ENCODE measurements at places on chromosomes 12 and 14.

- DNase-seq: no peak
Observed at GRCh38 chr12:50185970-50186663, 18.9 kb upstream of the CERS5 start.

DNA sequence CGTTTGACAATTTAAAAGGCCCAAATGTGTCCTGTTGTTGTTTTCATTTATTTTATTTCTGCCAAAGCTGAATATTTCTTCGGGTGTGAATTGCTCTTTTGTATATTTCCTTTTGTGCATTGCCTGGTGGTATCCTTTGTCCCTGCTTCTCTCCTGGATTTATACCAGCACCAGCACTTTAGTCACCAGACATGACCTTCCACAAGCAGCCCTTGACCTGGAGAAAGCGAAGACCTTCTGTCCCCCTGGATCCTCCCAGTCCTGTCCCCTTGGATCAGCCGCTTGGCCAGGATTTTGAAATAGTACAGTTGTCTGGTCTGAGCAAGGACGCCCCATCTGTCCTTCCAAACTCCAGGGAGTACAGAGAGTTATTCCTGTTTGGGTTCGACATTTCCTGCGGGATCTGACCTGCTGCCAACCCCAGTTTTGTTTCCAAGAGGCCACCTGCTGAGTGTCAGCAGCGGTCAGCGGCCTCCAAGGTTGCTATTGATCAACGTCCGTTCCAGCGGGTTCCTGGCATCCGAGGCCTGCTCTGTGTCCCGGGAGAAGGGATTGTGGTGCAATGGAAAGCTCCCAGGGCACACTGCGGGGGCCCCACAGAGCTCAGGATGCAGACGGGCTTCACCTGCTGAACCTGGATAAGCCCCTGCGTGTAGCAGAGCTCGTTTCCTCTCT is 45.1 kb upstream of the CHGA start:
- no peak for DNase-seq

GRCh38 chr12:41242603-41243002 is 54.5 kb downstream of the PDZRN4 start:
- no peak for DNase-seq

GRCh38 chr14:87542288-87542687 is 450.7 kb downstream of the GALC start:
- no peak for DNase-seq

- no peak for DNase-seq
Observed at GRCh38 chr12:52667509-52667908, 12.7 kb downstream of the KRT1 start.

GRCh38 chr12:123910761-123911193 is 61.9 kb downstream of the CCDC92 start:
- DNase-seq: no peak

- no peak for DNase-seq
Observed at GRCh38 chr12:2302711-2303580, 250.2 kb downstream of the CACNA1C start.
